Renal pelvis (tissue), 12 donors: ENCODE measurements at places on chromosomes 3 and 15.

GRCh38 chr3:172364374-172365027 lies 83.8 kb downstream of the GHSR start:
- DNase-seq, result no peak

GRCh38 chr3:47424434-47425382 lies 43.9 kb downstream of the PTPN23 start:
- no peak for DNase-seq

GRCh38 chr3:197465996-197466549 lies 89.7 kb downstream of the BDH1 start:
- no peak for DNase-seq

GRCh38 chr3:156449710-156450574 lies 105.0 kb downstream of the SSR3 start:
- DNase-seq, result no peak

DNA sequence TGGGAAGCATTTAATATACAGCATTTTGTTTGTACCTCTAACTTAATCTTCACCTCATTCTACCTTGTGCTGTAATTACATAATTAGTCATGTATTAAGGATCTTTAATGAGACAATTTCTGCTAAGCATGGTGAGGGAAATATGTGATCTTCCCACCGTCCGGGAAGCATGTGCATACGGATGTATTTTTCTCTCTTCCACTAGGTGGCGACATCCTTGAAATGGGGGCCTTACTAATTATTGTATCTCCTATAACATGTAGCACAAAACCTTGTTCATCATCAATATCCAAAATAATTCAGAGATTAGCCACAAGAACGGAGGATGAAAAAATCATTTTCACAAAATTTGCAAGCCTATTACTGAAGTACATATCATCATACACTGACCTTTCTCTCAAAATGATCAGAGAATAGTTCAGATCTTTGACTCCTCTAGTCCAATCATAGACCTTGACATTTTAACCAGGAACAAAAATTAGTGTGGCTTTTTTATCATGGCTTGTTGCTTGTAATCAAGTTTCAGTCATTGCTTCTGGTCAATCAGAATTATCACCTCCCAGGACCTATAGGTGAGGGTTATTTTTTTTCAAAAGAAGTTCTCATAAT lies 148.9 kb upstream of the GBE1 start:
- no peak for DNase-seq
